ENCODE measurements at places on chromosomes 7 and 10.

- DNase-seq = peak; percentile 13
Measured at GRCh38 chr7:67738958-67739357, 742.3 kb downstream of the TYW1 start.

GRCh38 chr10:100803492-100803891, 58.1 kb downstream of the PAX2 start:
- DNase-seq = no peak

GRCh38 chr10:133420028-133420427, 4.4 kb downstream of the SPRN start:
- DNase-seq = no peak

- DNase-seq = no peak
Measured at GRCh38 chr10:52257692-52258075, 56.4 kb upstream of the DKK1 start.

GRCh38 chr7:12949060-12949931, 261.9 kb downstream of the ARL4A start:
- DNase-seq = no peak

GRCh38 chr10:101814466-101815071, 3.7 kb downstream of the OGA start:
- no peak for DNase-seq

DNA sequence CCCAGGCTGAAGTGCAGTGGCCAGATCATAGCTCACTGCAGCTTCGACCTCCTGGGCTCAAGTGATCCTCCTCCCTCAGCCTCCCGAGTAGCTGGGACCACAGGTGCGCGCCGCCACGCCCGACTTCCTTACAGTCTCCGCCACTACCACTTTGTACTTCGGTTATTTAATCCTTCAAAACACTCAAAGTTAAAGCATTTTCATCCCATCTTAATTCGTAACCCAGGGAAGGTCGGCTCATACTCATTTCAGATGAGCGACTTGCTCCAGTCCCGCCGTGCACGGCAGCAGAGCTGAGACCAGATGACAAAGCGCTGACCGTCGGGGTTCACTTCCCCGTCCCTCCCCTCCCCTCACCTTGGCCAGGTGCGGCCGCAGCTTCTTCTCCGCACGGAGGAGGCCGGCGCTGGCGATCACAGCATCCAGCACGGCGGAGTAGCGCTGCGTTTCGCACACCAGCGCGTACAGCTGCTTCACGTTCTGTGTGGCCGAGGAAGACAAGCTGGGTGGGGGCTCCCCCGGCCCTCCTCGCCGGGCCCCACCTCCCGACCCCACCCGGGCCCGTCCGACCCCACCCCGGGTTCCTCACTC, 457 bp downstream of the NSUN5 start:
- DNase-seq = no peak

DNA sequence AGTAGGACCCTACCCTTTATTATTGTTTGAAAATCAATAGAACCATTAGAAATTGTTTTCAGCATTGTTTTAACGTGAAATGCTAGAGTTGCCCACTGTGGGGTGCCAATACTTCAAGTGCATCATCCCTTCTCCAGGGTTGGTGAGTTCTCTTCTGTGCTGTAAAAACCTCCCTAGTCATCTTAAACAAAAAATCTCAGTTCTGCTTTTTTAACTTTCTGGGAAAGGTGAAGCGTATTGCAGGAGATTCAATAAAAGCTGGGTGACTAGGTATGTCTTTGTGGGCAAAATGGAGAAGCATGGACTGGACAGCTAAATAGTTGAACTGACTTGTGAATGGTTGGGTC, 699.1 kb downstream of the SUGCT start:
- no peak for DNase-seq

- DNase-seq = no peak
Measured at GRCh38 chr7:143261901-143262300, 1.3 kb upstream of the GSTK1 start.

GRCh38 chr10:102988404-102989314, 70.6 kb downstream of the CNNM2 start:
- no peak for DNase-seq

GRCh38 chr10:120732067-120732466, 119.1 kb upstream of the WDR11 start:
- no peak for DNase-seq

DNA sequence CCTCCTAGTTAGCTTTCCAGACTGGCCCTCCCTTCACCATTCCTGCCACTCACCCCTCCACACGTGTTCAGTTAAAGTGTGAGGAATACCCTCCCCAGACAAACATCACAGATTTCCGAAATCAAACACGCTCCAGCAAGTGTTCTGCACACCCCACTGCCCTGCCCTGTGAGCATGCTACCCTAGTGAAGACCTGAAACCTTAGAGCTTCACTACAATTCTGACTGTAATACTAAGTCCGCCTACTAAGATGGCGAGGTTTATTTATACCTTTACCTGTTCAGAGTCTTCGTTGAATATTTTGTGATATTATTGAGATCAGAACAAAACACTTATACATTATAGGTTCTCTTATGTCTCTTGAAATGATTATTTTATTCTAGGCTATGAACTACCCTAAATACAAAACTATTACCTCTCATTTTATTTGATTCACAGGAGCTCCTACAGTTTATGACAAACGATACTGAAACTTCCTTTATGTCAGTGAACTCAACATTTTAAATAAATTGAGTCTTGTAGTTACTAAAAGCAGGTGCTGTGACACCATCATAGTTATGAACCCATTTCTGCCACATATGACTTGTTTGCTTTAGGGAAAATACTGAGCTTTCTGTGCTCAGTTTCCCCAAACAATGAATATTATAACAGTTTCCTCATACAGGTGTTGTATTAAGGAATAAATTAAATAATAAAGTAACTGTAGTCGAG, 8.6 kb downstream of the SCIN start:
- DNase-seq = no peak

GRCh38 chr7:134452991-134453473, 5.9 kb downstream of the AKR1B1 start:
- DNase-seq = no peak

- DNase-seq = peak; percentile 73
Measured at GRCh38 chr7:120273476-120273975, 551 bp downstream of the KCND2 start.

DNA sequence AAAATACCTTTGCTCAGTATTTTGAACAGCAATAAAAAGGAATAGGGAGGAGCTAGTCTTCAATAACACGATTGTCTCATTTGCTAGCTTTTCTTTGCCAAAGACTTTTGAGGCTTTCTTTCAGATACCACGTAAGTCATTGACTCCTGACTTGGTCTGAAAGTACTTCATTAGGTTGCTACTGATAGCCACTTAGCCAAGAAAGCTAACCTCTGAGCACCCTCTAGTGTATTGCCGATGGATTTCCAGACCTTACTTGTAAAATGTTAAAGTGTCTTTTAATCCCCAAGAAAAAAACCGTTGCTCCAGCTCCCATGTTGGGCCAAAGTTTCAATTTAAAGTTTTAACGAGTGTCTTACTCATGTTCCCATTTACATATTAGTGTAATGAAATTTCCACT, 63.4 kb upstream of the STRIP2 start:
- DNase-seq = no peak

DNA sequence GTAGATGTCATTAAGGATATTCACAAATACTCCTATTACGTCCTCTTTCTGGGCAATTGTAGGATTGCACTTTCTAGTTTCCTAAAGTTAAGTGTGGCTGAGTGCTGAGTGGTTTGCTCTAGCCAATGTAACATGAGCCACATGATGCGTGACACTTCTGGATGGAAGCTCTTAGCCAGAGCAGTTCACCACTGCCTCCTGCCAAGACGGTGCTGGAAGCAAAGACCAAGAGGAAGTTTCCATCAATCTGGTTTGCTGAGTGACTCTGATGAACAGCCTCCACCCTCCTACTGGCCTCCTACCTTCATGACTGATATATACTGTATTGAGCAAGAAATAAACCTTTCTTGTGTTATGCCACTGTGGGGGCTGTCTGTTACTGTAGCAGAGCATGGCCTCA, 318.1 kb downstream of the KCNMA1 start:
- no peak for DNase-seq

DNA sequence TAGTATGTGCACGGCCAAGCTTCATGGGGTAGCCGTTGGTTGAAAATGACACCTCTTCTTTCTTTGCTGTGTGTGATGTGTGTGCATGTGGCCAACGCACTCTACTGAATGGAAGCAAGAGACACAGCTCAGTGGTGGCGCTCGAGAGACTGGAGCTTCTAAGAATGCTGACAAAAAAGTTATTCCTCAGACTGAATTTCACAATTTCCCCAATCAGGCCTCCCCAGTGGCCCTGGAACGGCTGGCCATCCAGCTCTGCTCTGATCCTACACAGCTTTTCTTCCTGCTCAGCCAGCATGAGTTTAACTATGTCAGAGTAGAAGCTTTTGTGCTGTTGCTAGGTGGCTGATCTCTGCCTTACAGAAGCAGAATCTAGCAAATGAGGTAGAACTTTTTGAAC, 186.7 kb upstream of the PLXDC2 start:
- no peak for DNase-seq

GRCh38 chr10:121668314-121669027, 70.2 kb upstream of the FGFR2 start:
- peak; percentile 6 for DNase-seq

DNA sequence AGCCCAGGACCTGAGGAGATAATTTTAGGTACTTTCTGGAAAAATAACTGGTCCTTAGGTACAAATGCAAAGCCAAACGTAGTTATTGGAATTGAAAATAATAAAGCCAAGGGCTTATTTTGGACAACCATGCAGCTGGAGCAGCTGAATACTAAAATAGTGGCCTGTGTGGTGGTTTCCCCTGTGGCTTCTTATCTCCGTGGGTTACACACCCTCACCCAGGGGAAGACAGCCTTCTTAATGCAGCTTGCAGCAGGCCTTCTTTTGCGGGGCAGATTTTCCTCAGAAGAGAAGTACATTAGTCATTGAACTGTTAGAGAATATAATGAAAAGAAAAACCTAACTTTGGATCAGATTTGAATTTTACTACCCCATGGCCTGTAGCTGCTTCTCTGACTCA, 133.5 kb downstream of the ST7 start:
- no peak for DNase-seq

- DNase-seq = no peak
Measured at GRCh38 chr10:35225204-35225603, 98.6 kb downstream of the CREM start.

DNA sequence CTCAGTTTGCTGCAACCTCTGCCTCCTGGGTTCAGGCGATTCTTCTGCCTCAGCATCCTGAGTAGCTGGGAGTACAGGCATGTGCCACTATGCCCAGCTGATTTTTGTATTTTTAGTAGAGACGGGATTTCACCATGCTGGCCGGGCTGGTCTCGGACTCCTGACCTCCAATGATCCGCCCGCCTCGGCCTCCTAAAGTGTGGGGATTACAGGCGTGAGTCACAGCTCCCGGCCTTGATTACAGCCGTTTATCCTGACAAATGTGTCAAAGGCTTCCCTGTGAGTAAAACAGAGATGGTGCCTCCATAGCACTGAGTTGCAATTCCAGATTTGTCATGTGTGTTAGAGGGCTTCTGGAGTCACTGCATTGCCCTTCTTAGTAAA, 273.7 kb downstream of the CCDC3 start:
- no peak for DNase-seq

DNA sequence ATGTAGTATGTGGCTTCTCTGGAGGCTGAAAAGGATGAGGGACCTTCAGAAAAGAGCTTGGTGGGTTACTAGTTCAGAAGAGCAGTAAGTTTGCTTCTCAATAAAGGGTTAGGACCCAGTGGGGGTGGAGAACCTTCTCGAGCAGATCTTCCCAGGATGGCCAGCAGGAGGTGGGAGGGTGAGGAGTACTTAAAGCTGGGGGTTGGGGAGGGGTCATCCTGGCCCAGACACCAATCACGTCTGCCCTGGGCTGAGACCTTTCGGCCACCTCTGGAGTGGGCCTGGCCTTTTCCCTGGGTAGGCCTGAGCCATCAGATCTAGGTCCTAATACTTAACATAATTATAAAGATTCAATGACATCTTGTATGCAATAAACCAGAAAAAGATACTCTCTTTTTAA, 149.0 kb upstream of the TCF7L2 start:
- no peak for DNase-seq

DNA sequence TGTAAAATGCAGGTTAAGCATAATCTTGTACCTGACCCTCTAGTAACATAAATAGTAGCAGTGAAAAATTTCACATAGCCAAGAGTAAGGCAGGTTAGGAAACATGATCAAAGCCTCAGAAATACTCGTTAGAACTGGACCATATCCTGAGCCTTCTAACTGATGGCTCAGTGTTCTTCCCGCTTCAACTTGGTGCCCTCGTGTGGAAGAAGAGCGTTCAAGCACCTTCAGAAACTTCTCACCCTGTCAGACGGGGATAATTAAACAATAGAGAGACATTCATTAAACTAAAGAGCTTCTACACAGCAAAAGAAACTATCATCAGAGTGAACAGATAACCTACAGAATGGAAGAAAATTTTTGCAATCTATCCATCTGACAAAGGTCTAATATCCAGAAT, 124.5 kb downstream of the MYOF start:
- no peak for DNase-seq

DNA sequence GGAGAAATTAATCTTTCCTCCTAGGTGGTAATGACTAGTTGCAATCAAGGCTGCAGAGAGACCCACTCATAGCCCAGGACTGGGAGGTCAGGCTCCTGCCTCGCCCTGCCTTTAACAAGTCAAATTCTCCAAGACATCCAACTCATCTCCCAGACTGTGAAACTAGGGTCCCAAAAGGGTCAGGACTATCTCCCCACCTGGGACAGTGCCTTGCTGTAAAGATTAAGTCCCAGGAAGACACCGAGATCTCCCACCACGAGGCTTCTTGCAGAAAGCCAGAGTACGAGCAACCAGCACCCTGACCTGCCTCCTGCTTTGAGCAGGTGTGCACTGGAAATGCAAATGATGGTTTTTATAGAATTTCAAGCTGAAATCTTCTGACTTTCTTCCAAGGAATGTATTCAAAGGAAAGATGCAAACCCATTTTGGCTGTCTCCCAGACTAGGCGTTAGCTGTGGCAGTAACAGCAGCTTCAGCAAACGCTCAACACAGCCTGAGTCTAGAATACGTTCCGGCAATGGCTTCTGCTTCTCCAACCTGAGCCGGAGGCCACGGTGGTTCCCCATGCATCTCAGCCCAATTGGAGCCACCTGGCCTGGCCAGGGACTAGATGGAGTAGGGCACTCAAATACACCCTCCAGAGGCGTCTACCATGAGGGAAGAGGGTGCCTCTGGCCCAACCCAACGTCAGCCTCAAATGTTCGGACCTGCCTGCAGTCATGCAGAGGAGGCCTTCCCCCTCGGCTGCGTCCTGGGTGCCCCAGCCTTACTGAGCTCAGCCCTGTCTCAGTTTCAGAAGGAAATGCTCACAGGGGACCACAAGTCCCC, 170.4 kb downstream of the PRKAG2 start:
- no peak for DNase-seq

- DNase-seq = no peak
Measured at GRCh38 chr10:116728526-116729096, 13.8 kb downstream of the HSPA12A start.
